Esophagus squamous epithelium (tissue), 5 donors: ENCODE measurements at places on chromosomes 5 and 9.

GRCh38 chr5:78377056-78377717 is 16.8 kb downstream of the SCAMP1 start:
- DNase-seq = no peak

DNA sequence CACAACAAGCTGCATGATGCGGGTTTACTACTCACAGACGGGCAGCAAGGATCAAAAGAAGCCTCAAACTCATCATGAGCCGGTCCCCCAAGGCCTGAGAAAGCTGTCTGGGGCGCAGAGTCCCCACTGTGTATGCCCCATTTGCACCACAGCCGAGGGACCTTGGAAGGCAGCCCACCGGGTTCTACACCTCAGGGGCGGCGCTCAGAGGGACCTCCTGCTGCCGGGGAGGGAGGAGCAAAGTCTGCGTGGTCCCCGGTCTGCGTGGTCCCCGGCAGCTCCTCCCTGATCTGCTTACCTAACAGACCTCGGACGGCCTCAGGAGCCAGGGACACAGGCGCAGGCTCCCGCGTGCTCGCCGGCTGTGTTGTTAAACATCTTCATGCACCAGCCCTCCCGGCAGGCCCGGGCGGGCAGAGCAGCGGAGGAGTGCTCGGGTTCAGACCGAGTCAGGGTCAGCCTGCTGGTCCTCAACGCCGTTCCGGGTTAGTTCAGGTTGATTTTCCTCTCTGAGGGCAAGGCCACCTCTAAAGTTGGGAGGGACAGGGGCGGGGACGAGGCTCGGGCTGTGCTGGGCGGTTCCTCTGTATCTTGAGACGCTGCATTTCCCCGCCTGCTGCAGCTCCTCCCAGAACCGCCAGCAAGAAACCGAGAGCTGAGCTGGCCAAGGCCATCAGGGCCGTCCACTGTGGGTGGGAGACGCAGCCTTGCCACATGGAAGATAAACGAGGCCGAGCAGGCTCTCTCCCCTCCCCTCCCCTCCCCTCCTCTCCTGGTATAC is 74.6 kb downstream of the MRPL36 start:
- DNase-seq = no peak

DNA sequence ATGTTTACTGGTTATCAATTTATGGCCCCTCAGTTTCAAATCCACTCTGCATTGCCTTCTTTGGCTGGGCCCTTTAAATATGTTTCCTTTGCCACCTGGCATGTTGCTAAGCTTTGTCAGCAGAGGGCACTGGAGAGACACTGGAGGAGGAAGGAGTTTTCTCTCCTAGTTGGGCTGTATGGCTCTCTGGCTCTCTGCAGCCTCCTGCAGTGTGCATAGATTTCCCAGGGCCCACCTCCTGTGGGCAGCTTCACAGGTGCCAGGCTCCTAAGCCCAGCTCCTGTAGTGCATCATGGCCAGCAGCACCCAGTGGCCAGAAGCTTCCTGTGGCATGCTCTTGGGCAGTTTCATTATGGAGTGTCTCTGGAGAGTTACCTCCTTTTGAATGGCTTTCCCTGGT is 23.3 kb downstream of the CAVIN4 start:
- DNase-seq = no peak

GRCh38 chr9:78468231-78468630 is 171.3 kb downstream of the PSAT1 start:
- no peak for DNase-seq

GRCh38 chr5:170747357-170747756 is 36.2 kb upstream of the GABRP start:
- no peak for DNase-seq

- no peak for DNase-seq
These were observed 1196.1 kb upstream of the CDH9 start for GRCh38 chr5:28234356-28234968.

DNA sequence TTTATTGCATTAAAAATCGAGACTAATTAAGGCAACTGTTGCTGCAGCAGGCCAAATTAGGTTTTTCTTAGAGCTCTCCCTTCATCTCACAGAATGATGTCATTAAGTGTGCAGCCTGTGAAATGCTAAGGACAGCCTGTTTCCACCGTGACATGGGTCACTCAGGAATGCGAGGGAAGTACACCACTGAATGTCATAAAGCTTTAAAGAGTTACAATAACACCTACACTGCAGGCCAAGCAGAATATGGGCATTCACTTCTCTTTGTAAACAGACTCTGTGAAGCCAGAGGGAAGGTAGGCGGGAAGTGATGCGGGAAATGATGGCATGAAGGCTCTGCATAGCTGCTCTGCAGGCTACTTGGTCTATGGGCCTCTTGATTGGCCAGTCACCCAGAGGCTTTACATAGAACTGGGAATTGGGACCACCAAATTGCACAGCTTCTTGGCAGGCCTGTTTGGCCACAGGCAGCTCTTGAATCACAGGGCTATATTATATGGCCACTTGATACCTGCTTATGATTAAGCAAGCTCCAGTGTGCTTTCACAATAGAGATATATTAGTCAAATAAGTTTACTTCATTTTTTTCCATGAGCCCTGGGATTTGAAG is 28.4 kb upstream of the AOPEP start:
- DNase-seq = no peak

GRCh38 chr9:97696803-97697601 is at the start of gene XPA:
Gene XPA (minus strand): TSS chr9:97697340. CDS start chr9:97697292, 48 bp downstream.
- DNase-seq = peak; percentile 83

- no peak for DNase-seq
These were observed 423.0 kb upstream of the BRINP1 start for GRCh38 chr9:119792242-119792641.

DNA sequence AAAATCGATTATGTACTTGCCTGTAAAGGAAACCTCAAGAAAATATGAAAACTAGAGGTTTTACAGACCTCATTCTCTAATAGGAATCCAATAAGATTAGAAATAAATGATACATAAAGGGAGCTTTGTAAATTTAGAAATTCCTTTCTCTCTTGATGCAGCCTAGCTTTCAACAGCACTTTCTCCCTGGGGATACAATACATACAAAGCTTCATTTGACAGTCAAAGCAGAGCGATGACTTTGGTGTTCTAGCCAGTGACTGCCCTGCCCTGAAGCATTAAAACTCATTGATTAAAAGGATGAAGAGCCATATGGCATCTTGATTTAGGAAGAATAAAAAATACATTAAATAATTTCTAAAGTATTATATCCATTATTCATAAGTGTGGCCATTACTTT is 46.3 kb upstream of the GLIS3 start:
- DNase-seq = no peak

DNA sequence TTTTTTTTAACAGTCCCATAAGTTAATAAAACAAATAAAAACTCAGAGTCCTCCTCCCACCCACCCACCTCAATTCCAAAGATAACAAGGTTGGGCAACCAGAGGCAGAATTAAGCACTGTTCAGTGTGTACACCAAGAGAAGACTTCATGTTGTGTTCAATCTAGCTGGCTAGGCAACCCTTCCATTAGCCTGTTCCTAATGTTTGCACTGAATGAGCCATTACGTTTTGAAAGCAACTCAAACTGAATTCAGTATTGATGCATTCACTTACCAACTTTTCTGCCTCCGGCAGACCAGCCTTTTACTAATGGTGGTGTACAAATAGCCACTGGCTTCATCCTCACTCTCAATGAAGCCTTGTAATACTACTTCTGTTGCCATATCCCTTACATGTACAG is 47.5 kb downstream of the PBX3 start:
- no peak for DNase-seq
